ENCODE measurements at places on chromosomes 16 and 17.

DNA sequence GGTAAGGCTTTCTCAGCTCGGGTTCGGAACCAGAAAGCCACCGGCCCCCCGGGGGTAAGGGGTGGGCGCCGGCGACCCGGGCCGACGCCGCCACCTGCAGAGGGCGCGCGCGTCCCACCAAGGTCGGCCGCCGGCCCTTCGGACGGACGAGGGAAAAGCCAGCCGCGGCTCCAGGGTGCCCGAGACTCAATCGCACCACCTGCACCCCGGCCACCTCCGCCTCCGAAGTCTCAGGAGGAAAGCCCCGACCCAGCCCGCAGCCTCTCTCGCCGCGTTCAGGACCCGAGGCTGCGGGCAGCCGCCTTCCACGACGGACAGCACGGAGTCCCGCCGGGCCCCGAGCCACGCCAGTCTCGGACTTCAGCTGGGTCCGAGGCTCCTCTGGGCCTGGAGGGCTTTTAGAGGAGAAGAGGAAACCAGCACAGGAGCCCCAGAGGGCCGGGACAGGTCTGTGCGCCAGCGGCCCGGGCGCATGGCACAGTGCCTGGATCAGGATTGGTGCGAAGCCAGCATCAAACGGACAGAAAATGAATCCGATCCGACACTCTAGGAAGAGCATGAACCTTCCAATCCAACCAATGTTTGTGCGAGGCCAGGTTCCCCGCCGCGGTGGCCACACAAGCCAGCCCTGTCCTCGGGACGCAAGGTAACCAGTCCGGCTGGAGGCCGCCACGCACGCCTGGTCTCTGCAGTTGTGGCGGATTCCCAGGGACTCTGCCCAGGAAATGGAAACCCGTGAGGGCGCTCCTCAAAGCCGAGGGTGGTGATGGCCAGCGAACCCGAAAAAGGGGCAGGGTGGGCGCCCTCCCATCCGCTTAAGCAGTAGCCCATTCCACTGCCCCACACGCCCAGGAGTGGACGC, 6.7 kb downstream of the CBX8 start:
- DNase-seq, result no peak

GRCh38 chr17:34130544-34130943, 124.5 kb upstream of the CCL2 start:
- DNase-seq, result no peak

GRCh38 chr16:5025171-5025632, 8.5 kb downstream of the NAGPA start:
- DNase-seq, result no peak

- no peak for DNase-seq
Measured at GRCh38 chr16:15542734-15543347, 100.1 kb downstream of the MARF1 start.

DNA sequence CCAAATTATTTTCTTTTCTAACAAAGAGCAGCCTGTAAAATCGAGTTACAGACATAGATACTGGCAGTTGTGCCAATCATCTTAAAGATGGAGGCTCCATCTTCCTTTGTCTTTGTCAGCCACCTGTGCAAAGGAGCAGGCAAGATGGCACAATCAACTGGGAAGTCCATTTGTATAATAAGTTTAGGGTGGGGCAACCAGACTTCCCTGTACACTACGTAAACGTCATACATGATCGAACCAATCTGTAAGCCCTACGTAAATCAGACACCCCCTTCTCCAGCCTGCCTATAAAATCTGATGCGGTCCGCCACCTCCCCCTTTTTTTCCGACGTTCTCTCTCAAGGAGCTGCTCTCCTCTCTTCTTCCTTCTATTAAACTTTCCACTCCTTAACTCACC, 31.4 kb upstream of the MEAK7 start:
- DNase-seq, result no peak

GRCh38 chr17:74864866-74865395, 5.2 kb upstream of the GRIN2C start:
- DNase-seq, result no peak
